Stimulated activated CD8-positive, alpha-beta memory T cell treated with anti-CD3 and anti-CD28 coated beads, Interleukin-4, amount 100 ng/mL, for 1 hour (primary cell): ENCODE measurements at places on chromosomes 5 and 9.

- DNase-seq, result no peak
These were observed 44.8 kb downstream of the NIM1K start for GRCh38 chr5:43236653-43237355.

GRCh38 chr9:35172878-35173277 is 11.1 kb downstream of the UNC13B start:
- no peak for DNase-seq

DNA sequence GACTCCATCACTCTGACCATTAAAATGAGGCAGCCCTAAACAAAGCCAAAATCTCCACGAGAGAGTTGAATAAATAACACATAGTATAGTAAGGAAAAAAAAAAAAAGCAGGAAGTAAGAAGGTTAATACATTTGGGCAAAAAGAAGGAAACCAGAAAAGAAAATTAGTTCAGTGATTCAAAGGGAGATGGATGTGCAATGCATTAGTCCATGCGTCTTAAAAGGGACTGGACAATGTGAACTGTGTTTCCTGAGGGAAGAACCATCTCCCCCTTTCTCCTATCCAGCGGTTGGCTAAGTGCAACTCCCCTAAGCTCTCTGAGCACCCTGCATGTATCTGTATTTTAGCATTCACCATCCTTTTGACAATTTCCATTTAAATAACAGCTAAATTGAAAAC is 1.4 kb downstream of the ANKRA2 start:
- DNase-seq, result no peak

DNA sequence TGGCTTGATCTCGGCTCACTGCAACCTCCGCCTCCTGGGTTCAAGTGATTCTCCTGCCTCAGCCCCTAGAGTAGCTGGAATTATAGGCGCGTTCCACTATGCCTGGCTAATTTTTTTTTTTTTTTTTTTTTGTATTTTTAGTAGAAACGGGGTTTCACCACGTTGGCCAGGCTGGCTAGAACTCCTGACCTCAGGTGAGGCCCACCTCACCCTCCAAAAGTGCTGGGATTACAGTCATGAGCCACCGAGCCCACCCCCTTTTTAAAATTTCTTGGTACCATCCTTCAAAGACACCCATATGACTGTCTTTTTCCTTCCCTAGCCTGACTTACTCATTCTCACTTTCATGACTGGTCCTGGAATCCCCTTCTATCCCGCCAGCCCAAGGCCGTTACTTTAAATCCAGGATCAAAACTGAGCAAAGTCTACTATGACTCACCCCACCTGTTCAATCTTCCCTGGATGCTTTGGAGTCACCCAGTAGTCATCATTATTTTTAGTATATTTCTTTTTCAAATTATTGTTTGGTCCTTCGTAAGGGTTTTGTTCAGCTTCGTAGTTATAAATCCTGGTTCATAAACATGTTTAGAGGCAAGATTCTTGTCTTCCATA is 1.2 kb upstream of the TBCA start:
- DNase-seq, result no peak

GRCh38 chr9:25948182-25948581 is 269.9 kb upstream of the TUSC1 start:
- DNase-seq, result no peak

- no peak for DNase-seq
These were observed 73.2 kb upstream of the STXBP1 start for GRCh38 chr9:127538849-127539258.

GRCh38 chr9:15837079-15837679 is 284.3 kb downstream of the CCDC171 start:
- DNase-seq, result no peak

GRCh38 chr5:125823572-125823971 is 599.6 kb upstream of the GRAMD2B start:
- DNase-seq, result no peak

- no peak for DNase-seq
These were observed 99.3 kb downstream of the SLC24A2 start for GRCh38 chr9:19689328-19690101.

- no peak for DNase-seq
These were observed 575.2 kb downstream of the ISL1 start for GRCh38 chr5:51958473-51958872.

- DNase-seq, result no peak
These were observed 53.1 kb upstream of the TYRP1 start for GRCh38 chr9:12640016-12640587.

- no peak for DNase-seq
These were observed 28.7 kb downstream of the PNPLA7 start for GRCh38 chr9:137521405-137521985.

DNA sequence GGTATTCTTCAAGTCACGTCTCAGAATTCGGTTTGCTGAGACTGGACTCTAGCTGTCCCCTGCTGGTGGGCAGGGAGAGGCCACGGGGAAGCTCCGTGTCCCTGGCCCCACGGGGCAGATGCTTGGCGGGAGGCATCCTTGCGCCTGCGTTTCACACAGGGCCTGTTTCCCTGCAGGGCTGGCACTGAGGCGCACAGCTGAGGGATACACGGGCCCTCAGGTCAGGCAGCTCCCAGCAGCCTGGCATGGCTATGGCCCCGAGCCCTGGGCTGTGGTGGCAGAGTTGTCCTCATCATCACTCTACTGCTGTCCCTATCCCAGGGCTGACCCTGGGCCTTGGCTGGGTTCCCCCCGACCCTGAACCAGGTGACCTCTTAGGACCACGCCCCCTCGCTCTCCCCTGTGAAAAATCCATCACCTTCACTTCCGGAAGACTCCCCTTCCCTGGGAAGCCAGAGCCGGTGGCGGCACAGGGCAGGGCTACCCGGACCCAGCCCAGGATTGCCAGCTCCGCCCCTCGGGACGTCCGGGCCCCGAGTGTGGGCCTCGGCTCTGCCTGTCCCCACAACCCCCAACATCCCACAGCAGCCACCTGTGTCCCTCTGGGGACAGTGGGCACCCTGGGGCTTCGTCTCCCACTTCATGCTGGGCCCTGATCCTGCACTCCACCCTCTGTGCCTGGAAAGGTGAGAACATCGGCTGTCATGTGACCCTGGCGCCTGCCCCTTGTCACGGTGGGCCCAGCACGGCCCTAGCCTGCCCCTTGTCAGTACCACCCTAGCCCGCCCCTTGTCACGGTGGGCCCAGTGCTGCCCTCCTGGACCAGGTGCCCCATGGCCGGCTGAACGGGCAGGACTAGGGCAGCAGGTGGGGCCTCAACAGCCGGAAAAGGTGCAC is 5.0 kb downstream of the DPP7 start:
- no peak for DNase-seq

- no peak for DNase-seq
These were observed 363.4 kb downstream of the NPR3 start for GRCh38 chr5:33074548-33074947.

DNA sequence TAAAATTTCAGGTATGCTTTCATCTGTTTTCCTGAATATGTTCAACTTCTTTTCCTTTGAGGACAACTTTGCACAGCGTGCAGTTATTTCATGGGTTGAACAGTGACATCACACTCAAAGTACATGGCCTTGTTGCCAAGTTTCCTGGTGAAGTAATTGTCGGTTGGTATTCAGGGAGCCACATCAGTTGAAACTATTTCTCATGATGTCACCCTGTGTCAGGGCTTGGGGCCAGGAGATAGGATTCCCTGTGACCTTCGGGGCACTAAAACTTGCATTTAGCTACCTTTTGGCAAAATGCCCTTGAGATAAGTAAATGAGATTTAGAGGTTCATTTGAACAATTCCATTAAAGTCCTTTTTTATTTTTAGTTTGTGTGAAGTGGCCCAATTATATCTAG is 383.9 kb downstream of the SH3GL2 start:
- no peak for DNase-seq

DNA sequence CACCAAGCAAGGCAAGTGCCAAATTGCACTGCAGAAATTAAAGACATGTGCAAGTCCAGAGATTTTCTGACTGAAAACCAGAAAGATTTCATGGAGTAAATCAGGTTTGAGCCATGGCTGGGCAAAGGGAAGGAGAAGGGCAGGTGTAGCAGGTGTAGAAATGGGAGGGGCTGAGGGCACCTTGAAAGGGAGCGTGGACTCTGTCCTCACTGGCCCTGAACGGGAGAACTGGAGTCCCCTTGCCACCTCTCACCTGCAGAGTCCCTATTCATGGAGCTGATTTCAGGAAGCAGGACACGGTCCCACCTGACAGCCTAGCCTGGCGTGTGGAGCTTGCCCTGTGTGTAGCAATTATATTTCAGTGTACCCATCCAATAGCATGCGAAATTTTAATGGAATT is 46.3 kb downstream of the UBE2QL1 start:
- no peak for DNase-seq

- no peak for DNase-seq
These were observed 184.0 kb downstream of the CACNA1B start for GRCh38 chr9:138061631-138062030.

DNA sequence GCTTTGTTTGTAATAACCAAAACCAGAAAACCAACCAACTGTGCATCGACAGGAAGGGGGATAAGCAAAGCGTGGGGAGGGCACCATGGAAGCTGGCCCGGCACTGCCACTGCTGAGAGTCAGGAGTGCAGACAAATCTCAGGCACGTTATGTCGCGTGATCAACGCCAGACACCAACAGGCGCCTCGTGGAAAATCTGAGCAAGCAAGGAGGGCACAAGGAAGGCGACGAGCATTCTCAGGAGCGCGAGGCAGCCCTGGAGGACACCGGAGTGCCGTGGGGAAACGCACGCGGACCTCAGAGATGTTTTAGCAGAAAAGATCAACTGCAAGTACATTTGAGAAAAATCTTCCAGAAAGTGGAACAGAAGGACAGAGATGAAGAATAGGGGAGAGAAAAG is 15.1 kb upstream of the NSMF start:
- DNase-seq, result no peak

- DNase-seq, result no peak
These were observed 22.1 kb downstream of the MRPL36 start for GRCh38 chr5:1777281-1778137.

DNA sequence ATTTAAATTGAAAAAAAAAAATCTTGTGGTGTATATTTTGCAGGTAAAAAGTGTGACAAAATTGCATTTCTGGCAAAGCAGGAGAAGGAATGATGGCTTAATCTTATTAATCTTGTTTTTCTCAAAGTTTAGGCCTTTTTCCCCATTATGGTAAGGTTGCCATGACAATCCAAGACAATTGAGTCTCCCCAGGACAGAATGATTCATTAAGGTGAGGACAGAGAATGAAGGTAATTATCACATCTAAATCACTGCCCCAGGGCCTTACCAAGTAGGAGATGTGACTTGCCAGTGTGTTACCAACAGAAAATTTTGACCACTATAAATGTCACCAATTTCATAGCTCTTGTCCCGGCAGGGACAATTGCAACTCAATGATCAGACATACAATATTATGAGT is 439.2 kb downstream of the DNAH5 start:
- no peak for DNase-seq

- DNase-seq, result no peak
These were observed 10.1 kb downstream of the KIF2A start for GRCh38 chr5:62316176-62316502.
